Common myeloid progenitor, CD34-positive (primary cell): ENCODE measurements at places on chromosomes 7 and 10.

DNA sequence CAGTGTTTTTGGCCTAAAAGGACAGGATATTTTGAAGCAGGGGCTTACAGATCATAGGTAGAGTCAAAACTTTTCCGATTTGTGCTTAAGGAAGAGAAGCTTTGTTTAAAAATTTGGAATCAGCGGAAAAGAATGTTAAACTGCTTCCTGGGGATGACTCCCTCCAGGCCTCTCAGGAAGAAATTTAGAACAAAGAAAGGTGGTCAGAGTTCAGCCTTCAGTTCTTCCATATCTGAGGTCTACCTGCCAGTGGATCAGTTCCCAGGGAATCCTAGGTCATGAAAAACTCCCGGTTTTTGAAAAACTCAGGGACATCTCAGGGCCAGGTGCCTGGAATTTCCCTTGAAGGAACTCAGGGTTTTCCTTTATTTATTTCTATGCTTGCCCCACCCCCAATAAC, 100.3 kb downstream of the MCU start:
- DNase-seq: no peak

DNA sequence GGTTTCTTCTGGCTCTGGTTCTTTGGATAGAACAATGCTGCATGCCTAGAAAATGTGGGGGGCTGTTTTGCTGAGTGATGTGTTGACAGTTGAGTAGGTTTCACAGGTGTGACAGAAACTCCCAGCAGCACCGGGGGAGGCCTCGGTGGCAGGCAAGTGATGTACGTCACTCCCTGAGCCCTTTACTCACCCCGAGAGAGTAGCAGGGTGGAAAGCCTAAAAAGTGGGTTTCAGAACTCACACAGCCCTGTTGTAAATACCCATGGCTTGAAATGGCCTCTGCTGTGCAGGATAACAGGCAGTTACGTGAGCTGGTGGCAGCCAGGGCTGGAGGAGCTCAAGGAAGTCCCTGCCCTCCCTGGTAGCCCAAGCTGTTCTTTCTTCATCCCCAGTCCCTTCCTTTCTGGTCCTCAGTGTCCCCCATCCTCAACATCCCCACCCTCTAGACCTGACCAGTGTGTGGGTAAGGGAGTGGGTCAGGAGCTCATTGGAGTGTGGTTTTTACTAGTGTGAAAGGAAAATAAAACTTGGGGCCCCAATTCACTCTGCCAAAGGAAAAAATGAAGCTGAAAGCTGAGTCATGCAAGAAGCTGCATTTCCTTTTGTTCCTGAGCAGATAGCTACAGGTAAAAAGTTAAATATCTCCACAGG, 258.1 kb downstream of the STK31 start:
- DNase-seq: no peak

GRCh38 chr7:141483044-141483443, 68.2 kb upstream of the AGK start:
- DNase-seq: no peak

- no peak for DNase-seq
Observed at GRCh38 chr7:5217851-5218331, 27.9 kb downstream of the WIPI2 start.
